ENCODE measurements at places on chromosomes 2 and 18. TPM values are rescaled to one million over a fixed set of nuclear protein-coding genes. Genes with fewer than 3 reads are reported as not detected.

DNA sequence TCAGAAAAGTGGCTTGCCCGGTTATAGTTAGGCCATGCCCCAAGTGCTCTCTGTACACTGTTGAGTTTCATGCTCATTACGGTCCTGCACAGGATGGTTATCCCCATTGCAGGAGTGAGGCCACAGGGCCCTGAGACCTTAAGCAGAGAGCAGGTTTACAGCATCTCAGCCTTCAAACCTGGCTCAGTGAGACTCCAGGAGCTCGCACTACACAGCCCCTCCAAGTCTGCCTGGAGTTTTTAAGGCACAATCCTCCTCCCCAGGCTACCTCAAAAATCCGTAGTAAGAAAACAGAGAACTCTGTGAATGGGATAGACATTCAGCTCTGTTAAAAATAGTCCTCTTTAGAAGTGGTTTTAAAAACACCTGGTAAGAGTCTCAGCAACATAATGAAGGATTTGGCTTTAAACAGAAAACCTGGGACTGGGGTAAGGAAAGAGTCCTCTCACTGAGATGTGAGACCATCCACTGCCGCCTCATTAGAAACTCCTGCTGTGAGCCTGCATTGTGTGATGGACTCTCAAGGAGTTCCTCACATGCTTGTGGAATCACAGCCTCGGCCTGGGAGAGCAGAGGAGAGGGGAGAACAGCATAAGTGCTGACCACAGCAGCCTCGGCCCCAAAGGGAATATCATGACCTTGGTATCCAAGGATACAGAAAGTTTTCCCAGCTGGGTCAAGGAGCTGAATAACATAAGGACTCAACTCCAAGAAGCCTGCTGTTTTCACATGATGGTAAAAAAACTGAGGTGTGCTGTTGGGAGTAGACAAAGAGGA lies 214.8 kb downstream of the ATAD2B start:
- no peak for DNase-seq

The EPG5 gene
- 20.9 TPM for total RNA-seq

GRCh38 chr18:45046228-45046627 lies 365.5 kb downstream of the SETBP1 start:
- no peak for DNase-seq

- DNase-seq = no peak
Observed at GRCh38 chr2:119795309-119796303, 35.9 kb downstream of the PTPN4 start.

The TCF23 gene
- not detected for total RNA-seq

The CCBE1 gene
- 0.27 TPM for total RNA-seq

The MYO5B gene
- 0.41 TPM for total RNA-seq

All from activated naive CD4-positive, alpha-beta T cell treated with anti-CD3 and anti-CD28 coated beads, Interleukin-2, amount 50 U/mL, for 72 hours (primary cell).